ENCODE measurements at places on chromosomes 4 and X.

- peak; percentile 33 for DNase-seq
Measured at GRCh38 chr4:150209140-150209829, 131.0 kb downstream of the DCLK2 start.

- no peak for DNase-seq
Measured at GRCh38 chr4:125728568-125728967, 413.8 kb downstream of the FAT4 start.

GRCh38 chr4:14701896-14702295 is 300.4 kb upstream of the CPEB2 start:
- no peak for DNase-seq

DNA sequence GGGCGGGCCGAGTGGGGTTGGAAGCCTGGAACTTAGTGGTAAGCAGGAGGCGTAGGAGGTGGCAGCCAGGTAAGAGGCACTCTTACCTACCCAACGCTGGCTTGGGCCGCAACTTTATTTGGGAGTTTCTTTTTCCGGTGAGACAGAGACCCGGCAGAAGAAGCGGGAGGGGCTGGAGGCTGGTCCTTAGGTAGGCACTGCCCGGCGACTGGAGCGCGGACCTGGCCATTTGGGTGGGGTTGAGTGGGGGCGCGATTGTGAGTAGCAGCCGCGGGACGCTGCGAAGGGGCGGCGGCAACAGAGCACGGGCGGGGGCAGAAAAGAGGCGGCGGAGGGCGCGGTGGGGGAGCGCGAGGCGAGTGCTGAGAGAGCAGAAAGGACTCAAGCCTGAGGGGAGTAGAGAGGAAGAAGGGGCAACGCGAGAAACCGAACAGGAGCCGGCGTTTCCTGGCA is 334 bp upstream of the POU4F2 start:
- DNase-seq = no peak

GRCh38 chr4:19254486-19254885 is 997.2 kb upstream of the SLIT2 start:
- DNase-seq = no peak

- DNase-seq = no peak
Measured at GRCh38 chr4:22408474-22408873, 107.4 kb downstream of the ADGRA3 start.

DNA sequence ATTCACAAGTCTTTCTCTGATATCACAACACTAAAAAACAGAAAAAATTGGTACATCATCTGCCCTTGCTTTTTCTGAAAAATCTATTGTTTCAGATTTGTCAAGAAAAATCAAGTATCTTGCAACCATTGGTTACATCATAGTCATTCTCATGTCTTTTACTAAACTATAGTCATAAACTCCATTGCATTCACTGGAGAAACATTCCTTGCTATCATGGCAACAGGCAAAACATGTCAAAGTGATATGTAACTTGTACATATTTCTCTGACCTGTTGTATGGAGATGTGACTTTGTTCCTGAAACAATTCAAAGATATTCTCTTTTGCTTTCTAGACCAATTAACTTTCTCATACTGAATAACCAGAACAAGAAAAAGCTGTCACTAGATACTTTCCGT is 121.9 kb upstream of the ANK2 start:
- DNase-seq = no peak

All from activated naive CD8-positive, alpha-beta T cell treated with anti-CD3 and anti-CD28 coated beads, Interleukin-2, amount 50 U/mL, for 24 hours (primary cell).